GM12892 (cell line): ENCODE measurements at places on chromosomes 5 and 9.

DNA sequence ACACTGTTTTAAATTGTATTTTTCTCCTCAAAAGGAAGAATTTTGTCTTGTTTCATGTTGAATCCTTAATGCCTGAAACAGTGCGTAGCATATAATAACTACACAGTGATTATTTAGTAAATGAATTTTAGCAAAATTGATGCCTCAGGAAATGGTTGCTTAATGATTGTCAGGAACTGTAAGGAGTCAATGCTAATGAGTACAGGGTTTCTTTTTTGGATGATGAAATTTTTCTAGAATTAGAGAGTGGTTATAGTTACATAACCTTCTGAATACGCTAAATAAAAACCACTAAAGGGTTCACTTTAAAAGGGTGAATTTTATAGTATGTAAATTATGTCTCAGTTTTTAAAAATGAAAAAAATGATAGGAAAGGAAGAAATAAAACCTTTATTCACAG, 14.9 kb downstream of the FAM151B start:
- DNase-seq, result no peak

DNA sequence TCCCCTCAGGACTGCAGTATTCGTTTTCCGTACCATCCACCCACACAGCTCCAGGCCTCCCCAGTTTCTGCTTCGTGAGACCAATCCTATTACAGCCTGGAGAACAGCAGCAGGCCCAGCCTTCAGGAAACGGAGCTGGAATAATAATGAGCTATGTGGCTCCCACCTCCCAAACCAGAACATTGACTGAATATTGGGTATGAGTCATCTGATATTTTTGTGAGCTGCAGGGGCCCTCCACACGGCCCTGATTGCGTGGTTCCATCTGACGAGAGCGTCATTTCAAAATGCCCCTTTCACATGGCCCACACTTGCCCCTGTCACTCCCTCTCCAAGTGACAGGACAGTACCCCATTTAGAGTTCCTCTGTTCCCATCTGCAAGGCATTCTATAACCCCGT, 192.0 kb downstream of the BRINP1 start:
- DNase-seq, result no peak

DNA sequence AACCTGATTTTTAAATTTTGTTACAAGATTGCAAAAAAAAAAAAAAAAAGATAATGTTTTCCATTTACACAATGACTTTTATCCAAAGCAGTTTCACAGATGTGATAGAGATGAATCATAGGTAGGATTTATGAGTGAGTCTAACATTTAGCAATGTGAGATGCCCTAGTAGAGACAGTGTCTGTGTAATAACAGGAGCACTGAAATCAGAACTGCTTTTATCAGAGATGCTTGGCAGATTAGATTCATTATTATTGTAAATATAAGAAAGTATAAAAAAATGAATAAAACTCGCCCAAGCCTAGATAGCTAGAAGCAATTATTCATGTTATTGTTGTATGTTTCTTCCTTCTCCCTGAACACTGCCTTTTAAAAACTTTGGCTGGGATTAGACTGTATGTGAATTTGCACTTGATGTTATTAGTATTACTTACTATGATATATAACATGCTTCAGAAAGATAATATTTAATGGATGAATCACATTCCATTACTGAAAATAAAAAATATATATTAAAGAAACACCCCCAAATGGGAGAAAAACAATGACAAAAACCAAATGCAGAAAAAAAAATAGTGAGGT, 567.3 kb upstream of the KLF4 start:
- DNase-seq, result no peak

DNA sequence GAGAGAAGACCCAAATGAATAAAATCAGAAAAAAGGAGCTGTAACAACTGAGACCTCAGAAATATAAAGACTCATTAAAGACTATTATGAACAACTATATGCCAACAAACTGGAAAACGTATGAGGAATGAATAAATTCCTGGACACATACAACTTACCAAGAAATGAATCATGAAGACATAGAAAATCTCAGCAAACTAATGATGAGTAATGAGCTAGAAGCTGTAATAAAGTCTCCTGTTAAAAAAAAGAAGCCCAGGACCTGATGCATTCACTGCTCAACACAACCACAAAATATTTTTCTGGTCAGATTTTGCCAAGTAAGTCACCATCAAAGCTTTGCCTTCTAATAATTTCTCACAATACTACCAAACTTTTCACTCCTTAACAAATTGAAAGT, 666.7 kb downstream of the LRRC70 start:
- no peak for DNase-seq

DNA sequence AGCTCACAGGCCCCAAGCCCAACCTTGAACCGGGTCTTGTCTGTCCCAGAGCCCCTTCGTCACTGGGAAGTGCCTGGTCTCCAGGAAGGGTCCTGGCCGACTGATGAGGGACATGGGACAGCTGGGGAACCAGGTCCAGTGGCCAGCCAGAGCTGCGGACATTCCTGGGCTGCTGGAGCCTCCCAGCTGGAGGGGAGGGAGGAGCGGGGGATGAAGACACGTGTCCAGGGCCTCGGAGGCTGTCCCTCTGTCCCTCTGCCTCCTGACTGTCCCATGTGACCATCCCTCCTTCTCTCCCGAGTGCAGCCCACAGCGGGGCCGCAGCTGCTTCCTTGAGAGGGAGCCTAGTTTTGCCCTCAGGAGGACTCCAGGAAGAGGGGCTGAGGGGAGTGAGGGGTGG, 41.7 kb upstream of the UBAC1 start:
- DNase-seq, result no peak

DNA sequence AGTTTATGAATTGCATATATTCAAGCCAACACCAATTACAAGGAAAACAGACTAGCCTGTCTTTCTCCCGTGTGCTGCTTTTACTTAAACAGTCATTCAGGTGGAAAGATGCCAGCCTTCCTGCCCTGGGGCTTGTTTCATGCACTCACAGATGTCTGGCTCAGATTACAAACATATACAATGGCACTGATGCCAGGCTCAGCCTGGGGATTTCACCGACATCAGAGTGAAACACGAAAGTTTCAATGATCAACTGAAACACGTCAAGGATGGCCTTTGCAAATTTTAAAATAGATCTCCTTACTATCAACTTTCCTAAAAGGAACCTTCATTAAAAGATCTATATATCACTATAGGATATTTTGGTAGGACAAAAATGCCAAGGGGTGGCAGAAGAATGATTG, 1576.5 kb downstream of the EFNA5 start:
- no peak for DNase-seq

DNA sequence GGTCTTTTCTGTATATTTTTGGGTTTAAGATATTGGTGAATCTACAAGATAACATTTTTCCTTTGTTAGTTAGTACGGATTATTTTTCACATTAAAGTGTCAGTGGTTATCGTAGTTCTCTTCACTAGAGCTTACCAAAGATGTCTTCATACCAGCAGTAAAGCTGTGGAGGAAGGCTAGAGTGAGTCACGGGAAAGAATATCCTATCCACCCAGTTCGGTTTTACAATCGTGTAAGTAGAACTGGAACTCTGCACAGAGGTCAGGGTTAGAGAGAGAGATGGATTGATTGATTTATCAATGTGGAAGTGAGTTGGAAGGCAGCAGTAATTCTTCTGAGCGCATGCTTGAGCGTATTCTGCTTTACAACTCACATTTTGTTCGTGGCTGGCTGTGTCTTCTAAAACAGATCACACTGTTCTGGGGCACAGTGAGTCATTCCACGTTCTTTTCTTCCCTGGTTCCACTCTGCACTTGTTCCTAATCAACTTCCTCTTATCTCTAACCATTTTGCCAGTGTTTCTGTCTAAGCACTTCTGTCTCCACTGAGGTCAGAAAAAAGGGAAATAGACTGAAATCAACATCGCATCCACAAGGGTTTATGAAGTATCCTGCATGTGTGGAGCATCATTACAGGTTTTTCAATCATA, 86.5 kb upstream of the ARRDC3 start:
- DNase-seq, result no peak

GRCh38 chr9:86079421-86079831, 19.9 kb downstream of the GOLM1 start:
- DNase-seq, result no peak

- no peak for DNase-seq
These were observed 15.3 kb upstream of the PIK3R1 start for GRCh38 chr5:68200288-68200687.

- DNase-seq, result no peak
These were observed 87.5 kb downstream of the KLHL3 start for GRCh38 chr5:137648361-137648760.

DNA sequence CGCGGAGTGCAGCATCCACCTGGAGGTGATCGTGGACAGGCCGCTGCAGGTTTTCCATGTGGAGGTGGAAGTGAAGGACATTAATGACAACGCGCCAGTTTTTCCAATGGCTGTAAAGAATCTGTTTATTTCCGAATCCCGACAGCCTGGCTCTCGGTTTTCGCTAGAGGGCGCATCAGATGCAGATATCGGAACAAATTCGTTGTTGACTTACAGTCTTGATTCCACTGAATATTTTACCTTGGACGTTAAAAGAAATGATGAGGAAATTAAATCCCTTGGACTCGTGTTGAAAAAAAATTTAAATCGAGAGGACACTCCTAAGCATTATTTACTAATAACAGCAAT, 611 bp downstream of the PCDHA3 start:
- no peak for DNase-seq

DNA sequence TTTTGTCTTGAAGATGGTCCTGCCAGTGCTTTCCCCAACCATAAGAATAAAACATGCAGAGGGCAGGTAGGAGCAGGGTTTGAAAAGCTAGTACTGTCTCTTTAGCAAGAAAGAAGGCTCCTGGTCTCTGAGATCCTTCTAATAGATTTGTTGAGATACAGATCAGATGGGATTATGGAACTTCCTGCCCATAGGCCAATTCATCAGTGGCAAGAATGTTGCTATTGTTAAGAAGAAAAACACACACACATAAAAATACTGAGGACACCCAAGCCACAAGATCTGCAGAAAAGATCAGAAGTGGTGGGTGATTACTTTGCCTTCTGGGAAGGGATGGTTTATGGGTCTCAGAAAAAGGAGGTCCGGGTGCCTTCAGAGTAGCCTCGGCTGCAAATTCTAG, 59.8 kb downstream of the TNC start:
- no peak for DNase-seq

DNA sequence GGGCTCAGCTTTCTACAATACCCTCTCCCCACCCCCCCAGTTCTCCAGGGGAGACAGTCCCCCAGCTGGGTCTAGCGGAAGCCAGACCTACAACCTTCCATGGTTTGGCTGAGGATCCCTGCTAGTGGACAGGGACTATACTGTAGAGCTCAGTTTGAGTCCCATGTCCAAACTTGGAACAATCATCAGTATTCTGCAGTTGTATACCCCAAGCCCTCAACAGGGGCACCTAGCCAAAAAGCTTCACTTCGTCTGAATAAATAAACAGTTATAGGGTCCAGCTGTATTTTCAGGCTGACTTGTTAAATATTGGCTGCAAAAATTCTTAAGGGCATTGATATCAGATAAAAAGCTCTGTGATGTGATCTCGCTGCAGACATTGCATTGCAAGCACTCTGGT, 15.4 kb upstream of the C9 start:
- DNase-seq, result no peak

DNA sequence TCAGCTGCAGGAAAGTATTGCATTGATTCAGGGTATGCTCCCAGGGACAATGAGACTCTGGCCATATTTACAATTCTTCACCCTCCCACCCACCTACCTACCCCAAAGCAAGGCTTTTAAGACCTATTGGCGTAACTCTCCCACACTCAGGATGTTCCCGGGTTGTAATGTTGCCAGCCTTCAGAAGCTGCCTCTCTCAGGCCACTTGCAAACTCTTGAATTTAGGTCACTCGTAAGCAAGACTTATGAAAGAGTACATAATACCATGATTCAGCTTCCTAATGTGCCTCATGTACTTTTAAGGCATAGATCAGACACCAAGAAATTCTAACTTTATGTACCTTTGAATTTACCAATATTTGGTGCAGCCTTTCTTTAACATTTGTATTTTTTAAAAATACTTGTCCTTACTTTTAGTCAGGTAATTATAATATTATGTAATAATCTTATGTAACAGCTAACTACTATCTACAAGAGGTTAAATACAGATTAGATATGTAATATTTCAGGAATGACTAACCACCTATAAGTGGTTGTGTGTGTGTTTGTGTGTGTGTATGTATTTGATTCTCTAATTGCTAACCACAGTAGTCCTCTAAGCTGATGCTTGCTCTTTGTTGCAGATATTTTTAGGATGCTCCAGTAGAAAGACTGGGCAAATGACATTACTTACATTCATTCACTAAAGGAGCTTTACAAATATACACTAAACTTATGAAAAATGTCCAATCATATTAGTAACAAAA, 630.5 kb upstream of the MEF2C start:
- no peak for DNase-seq

- DNase-seq, result no peak
These were observed 86.4 kb downstream of the ARRDC3 start for GRCh38 chr5:91296674-91297143.

GRCh38 chr9:77632652-77633051, 15.5 kb downstream of the GNA14 start:
- no peak for DNase-seq

DNA sequence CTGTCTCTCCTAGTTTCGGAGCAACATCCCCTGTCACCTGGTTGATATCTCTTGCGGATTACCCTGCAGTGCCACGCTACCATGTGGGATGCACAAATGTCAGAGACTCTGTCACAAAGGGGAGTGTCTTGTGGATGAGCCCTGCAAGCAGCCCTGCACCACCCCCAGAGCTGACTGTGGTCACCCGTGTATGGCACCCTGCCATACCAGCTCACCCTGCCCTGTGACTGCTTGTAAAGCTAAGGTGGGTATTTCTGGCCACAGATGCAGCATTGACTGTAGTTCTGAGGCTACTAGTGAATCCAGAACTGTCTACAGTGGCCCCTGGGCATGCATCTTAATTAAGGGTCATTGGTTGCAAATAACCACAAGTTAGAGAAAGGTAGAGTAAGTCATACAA, 50.8 kb downstream of the AQP7 start:
- no peak for DNase-seq

- no peak for DNase-seq
These were observed 7.9 kb downstream of the CMYA5 start for GRCh38 chr5:79697222-79698170.

DNA sequence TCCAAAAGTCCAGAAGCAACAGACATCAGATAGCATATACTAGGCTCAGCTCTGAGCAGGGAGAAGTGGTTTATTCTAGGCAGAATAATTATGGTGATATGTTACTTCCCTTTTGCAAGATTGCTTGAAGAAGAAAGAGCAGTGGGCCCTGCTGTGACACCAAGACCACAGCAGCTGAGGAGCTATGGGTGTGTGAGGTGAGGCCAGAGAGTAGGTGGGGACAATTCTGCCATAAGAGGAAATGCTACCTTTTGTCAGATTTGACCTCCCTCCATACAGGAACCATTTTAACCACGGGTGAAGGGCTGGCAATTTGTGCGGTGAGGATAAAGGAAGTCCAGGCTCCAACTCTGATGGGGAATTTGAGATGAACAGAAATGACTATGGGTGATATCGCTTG, 51.3 kb downstream of the TNFSF15 start:
- no peak for DNase-seq

- DNase-seq, result no peak
These were observed 9.6 kb downstream of the GMCL2 start for GRCh38 chr5:178177569-178177968.

DNA sequence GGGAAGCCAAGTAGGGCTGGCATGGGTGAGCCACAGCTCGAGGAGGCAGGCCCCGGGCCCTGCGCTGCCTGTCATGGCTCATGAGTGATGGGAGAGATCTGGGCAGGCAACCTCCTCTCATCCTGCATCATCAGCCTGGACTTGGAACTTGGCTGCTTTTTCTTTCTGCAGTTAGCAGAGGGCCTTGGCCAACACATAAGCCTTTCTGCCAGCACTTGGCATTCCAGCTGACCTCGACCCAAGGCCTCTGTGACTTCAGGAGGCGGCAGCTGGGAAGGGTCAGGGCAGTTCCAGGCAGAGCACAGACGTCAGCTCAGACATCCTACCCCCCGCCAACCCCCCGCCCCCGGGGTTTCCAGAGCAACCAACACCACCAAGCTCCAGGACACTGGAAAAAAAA, 7.6 kb downstream of the S1PR3 start:
- DNase-seq, result no peak
